ENCODE measurements at places on chromosomes 4 and X. TPM values are rescaled to one million over a fixed set of nuclear protein-coding genes. Genes with fewer than 3 reads are reported as not detected.

Gene RS1
- total RNA-seq, result not detected

Gene NUDT11
- total RNA-seq, result 7.3 TPM

Gene ARR3
- total RNA-seq, result not detected

Gene GAGE12H
- total RNA-seq, result not detected

Gene SSX2
- not detected for total RNA-seq

Gene ATP6AP1
- total RNA-seq, result 30.3 TPM

Gene IL13RA1
- 22.5 TPM for total RNA-seq

Gene EOLA2
- 15.0 TPM for total RNA-seq

Gene DNAAF6
- total RNA-seq, result not detected

Gene PAGE1
- total RNA-seq, result not detected

Gene FGA
- not detected for total RNA-seq

Gene GPC4
- 24.5 TPM for total RNA-seq

Gene KCTD8
- total RNA-seq, result not detected

Gene ATP5ME
- total RNA-seq, result 178 TPM

Gene ETFDH
- 42.4 TPM for total RNA-seq

Gene TXK
- total RNA-seq, result 1.1 TPM

Gene SOWAHB
- total RNA-seq, result 1.7 TPM

Gene OTUD6A
- not detected for total RNA-seq

Gene CITED1
- 4.9 TPM for total RNA-seq

Gene ESX1
- not detected for total RNA-seq

Gene NLGN4X
- 4.3 TPM for total RNA-seq

Gene IQCM
- not detected for total RNA-seq
